ENCODE measurements at places on chromosomes 1 and 21.

DNA sequence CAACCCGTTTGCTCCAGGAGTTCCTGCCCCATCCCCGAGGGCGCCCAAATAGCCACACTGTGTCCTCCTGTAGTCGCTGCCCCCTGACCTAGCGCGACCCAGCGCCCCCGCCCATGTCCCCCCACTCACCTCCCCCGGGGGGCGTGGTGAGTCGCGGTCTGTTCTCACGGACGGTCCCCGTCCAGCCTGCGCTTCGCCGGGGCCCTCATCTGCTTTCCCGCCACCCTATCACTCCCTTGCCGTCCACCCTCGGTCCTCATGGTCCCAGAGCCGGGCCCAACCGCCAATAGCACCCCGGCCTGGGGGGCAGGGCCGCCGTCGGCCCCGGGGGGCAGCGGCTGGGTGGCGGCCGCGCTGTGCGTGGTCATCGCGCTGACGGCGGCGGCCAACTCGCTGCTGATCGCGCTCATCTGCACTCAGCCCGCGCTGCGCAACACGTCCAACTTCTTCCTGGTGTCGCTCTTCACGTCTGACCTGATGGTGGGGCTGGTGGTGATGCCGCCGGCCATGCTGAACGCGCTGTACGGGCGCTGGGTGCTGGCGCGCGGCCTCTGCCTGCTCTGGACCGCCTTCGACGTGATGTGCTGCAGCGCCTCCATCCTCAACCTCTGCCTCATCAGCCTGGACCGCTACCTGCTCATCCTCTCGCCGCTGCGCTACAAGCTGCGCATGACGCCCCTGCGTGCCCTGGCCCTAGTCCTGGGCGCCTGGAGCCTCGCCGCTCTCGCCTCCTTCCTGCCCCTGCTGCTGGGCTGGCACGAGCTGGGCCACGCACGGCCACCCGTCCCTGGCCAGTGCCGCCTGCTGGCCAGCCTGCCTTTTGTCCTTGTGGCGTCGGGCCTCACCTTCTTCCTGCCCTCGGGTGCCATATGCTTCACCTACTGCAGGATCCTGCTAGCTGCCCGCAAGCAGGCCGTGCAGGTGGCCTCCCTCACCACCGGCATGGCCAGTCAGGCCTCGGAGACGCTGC, 1.1 kb downstream of the HTR6 start:
- no peak for DNase-seq

DNA sequence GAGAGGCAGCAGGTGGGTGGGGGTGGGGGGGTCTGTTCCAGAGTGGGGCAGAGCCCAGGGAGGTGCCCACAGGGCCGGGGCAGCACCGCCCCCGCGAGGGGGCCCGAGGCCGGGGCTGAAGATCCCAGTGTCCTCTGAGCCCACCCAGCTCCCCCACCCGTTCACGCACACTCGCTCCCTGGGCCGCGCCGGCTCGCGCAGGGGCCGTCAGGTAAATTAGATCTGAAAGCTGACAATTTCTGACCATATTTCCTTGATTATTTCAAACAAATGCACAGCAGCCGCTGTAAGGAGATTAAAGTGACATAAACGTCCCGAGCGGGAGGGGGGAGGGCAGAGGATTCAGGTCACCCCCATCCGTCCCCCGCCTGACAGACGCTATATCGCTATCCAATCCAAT, 118.0 kb downstream of the CASZ1 start:
- no peak for DNase-seq

GRCh38 chr1:158972841-158973240, 36.9 kb upstream of the IFI16 start:
- DNase-seq = no peak

- no peak for DNase-seq
Observed at GRCh38 chr1:198642983-198643382, 4.1 kb downstream of the PTPRC start.

GRCh38 chr1:231420299-231420958, 1.7 kb downstream of the EGLN1 start:
- DNase-seq = no peak

GRCh38 chr1:7298145-7298544, 473.0 kb upstream of the VAMP3 start:
- DNase-seq = no peak

GRCh38 chr21:22650226-22650625, 1652.0 kb downstream of the NCAM2 start:
- no peak for DNase-seq

- DNase-seq = no peak
Observed at GRCh38 chr1:109816175-109816811, 52.6 kb upstream of the EPS8L3 start.

GRCh38 chr1:110542725-110543124, 23.8 kb upstream of the KCNA10 start:
- DNase-seq = no peak

GRCh38 chr1:56286956-56287355, 292.4 kb downstream of the PLPP3 start:
- DNase-seq = no peak

GRCh38 chr1:95017775-95018174, 55.0 kb downstream of the ALG14 start:
- DNase-seq = no peak

DNA sequence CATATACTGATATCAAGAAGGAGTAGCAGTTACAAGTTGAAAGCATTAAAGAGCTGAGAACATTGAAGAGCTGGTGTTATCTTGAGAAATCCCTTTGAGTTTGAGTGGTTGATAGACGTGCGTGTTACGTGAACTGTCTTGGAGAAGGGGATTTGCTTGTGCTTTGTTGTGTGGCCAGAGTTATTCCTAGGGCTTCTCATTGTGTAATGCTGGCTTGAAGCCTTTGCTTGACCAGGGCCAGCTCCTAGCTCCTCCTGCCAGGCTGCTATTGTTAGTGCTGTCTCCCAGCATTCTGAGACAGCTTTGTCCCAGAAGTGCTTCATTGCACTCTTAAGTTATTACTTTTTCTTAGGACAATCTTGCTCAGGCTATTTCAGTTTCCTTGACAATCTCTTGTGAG, 116.2 kb upstream of the KCNK2 start:
- no peak for DNase-seq

DNA sequence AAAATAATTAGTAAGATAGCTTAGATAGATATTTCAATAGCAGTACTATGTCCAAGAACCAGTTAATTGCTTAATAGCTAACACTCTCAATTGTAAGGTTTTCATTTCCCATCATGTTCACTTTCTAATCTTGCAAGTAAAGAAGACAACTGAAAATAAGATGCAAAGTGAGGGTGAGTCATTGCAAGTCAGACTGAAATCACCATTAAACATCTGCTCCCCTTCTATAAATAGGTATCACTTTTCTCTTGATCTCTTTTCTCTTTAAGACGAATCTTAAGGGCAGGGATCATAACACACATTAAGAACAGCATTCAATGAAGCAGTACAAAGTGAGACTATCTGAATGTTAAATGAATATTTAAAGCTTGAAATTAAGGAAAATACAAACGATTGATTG, 40.4 kb downstream of the UBR4 start:
- DNase-seq = no peak

DNA sequence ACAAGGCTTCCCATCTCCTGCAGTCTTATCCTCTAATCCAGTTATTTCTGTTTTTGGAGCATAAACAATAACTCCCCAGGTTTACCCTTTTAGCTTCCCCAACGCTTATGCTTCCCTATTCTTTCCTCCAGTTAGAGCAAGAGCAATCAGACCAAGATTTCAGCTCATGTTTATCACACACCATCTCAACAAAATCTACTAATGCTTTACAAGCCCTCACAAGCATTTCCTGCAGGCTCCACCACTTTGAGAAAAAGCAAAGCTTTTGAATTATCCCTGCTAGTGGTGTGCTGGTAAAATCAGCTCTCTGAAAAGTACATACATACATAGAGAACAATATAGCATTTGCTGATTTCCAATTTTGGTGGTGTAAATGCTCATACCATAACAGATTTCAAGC, 92.9 kb downstream of the EDEM3 start:
- no peak for DNase-seq
